Kidney tubule cell (primary cell): ENCODE measurements at places on chromosomes 5 and 9.

DNA sequence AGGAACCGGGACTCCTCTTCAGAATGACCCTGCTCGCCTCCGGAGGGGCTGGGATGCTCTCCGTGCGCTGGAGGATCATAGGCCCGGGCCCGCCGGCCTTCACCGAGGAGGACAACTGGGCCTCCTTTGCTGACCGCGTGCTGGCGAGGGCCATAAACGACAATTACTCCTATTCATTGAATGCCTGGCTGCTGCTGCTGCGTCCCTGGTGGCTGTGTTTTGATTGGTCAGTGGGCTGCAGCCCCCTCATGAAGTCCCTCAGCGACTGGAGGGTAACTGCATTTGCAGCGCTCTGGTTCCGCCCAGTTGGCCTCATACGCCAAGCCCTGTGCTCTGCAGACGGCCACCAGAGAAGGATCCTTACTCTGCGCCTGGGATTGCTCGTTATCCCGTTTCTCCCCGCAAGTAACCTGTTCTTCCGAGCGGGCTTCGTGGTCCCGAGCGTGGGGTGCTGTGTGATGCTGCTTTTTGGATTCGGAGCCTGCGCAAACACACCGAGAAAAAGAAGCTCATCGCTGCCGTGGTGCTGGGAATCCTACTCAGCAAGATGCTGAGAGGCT lies 16.6 kb downstream of the OR2V1 start:
- no peak for DNase-seq

GRCh38 chr5:94103514-94104245 lies 362.3 kb upstream of the POU5F2 start:
- no peak for DNase-seq

GRCh38 chr5:1190837-1191239 lies 10.6 kb upstream of the SLC6A19 start:
- DNase-seq = no peak

- no peak for DNase-seq
Observed at GRCh38 chr5:96112123-96112670, 150.5 kb upstream of the ELL2 start.

- peak; percentile 37 for DNase-seq
Observed at GRCh38 chr9:31519011-31519410, 865.4 kb upstream of the ACO1 start.

DNA sequence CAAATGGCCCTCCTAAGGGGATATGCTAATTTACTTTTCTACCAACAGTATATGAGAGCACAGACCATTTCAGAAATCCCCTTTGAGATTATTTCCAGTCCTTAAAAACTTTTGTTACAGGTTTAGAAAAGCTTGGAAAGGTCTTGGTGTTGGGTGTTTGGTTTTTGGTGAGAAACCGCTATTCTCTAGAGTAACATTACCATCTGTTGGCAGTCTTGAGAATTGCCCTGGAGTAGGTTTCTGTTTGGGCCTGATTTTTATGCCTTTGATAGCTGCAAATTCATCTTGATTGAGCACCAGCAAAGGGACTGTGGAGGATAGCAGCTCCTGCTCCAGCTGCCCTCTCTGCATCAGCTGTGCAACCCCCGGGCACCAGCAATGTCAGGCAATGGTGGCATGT lies 8.0 kb downstream of the NUDT2 start:
- DNase-seq = no peak

DNA sequence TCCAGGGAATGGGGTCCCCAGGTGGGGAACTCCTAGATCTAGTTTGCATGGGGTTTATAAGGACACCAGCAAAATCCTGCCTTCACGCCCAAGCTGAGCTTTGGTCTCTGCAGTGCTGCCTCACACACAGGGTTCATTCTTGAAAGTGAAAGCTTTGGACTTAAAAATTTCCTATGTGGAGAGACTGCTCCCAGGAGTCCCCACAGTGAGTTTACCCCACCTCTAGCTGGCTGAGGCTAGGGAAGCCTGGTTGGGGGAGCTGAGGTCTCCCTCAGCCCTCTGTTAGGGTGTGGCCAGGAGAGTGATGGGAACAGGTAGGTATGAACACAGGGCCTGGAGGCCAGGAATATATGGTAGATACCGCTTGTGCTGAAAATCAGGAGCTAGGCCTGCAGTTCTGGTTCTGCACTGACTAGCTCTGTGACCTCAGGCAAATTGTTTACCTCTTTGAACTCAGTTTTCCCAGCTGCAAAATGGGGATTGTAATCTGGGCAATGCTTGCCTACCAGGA lies 41.5 kb upstream of the LARP1 start:
- peak; percentile 29 for DNase-seq

GRCh38 chr5:155260798-155261197 lies 247.2 kb downstream of the KIF4B start:
- DNase-seq = peak; percentile 13

DNA sequence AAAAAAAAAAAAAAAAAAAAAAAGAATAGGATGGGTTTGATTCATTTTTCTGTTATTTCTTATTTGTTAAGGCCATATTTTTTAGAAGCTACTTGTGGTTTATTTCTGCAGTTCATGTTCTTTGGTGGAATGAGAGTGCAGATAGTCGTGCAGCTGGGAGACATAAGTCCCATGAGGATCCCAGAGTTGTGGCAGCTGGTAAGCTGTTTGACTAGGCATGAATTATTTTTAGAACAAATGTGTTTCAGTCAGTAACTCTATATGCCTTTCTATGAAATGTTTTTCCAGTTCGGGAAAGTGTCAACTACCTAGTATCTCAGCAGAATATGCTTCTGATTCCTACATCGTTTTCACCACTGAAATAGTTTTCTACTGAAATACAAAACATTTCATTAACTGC lies 5.0 kb upstream of the NIPSNAP3B start:
- DNase-seq = no peak

DNA sequence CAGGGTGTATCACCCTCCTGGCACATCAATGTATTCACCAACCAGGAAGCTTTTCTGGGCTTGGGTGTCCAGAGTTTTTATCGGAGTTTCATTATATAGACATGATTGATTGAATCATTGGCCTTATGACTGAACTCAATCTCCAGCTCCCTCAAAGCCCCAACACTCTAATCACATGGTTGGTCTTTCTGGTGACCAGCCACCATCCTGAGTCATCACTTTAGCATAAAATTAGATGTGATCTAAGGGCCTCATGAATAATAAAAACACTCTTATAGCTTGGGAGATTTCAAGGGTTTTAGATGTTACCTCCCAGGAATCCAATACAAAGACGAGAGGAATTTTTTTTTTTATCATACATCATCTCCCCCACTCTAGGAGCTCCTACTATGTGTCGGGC lies 7.7 kb upstream of the PBX3 start:
- peak; percentile 19 for DNase-seq

DNA sequence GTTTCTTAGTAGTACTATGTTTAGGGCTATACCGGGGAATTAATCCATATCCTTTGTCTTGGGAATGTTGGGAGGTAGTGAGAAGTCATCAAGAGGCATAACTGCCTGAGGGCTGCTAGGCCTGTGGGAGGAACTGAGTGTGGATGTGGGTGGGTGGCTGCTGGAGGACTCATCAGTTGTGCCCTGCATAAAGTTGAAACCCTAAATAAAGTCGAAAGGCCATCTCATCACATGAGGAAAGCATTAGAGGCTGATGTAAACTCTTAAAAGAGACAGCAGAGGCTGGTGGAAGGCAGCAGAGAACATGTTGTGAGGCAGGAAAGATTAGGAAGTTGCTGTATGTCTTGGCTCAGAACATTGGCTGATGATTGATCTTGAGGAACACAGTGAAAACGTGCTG lies 143.8 kb downstream of the MAST4 start:
- DNase-seq = no peak

- no peak for DNase-seq
Observed at GRCh38 chr5:151585970-151586369, 5.2 kb downstream of the FAT2 start.

DNA sequence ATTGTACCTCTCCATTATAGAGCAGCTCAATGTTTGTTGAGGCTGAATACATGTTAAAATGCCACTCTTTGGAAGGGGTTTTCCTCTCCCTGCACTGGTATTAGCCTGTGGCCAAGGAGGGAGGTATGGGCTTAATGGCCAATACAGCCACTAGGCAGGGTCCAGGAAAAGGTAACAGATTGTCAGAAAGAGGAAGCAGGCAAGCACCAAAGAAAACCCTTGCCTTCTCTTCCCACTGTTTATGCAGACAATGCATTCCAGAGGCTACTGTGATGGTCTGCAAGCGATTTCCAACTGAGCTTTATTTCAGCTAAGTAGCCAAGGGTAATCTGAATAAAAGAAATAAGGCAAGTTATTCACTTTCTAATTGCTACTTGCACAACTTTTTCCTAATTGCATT lies 95.3 kb upstream of the SLC27A6 start:
- no peak for DNase-seq

GRCh38 chr9:34963552-34963951 lies 5.5 kb downstream of the PHF24 start:
- DNase-seq = no peak

DNA sequence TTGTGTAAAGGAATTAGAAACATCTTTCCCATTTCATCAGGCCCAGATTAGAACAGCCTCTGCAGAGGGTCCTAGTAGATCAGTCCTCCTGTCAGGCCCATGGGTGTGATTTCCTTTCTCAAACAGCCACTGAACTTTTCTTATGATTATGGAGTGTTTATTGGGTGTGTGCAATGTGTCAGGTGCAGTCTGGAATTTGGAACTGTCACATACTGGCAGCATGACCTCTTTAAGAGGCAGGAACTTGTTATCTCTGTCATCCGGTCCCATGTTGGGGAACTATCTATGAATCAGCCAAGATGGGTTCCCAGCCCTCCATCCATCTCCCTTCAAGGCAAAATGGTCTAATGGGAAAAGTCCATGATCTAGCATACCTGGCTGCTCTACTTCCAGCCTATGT lies 11.6 kb upstream of the MEGF9 start:
- DNase-seq = no peak

DNA sequence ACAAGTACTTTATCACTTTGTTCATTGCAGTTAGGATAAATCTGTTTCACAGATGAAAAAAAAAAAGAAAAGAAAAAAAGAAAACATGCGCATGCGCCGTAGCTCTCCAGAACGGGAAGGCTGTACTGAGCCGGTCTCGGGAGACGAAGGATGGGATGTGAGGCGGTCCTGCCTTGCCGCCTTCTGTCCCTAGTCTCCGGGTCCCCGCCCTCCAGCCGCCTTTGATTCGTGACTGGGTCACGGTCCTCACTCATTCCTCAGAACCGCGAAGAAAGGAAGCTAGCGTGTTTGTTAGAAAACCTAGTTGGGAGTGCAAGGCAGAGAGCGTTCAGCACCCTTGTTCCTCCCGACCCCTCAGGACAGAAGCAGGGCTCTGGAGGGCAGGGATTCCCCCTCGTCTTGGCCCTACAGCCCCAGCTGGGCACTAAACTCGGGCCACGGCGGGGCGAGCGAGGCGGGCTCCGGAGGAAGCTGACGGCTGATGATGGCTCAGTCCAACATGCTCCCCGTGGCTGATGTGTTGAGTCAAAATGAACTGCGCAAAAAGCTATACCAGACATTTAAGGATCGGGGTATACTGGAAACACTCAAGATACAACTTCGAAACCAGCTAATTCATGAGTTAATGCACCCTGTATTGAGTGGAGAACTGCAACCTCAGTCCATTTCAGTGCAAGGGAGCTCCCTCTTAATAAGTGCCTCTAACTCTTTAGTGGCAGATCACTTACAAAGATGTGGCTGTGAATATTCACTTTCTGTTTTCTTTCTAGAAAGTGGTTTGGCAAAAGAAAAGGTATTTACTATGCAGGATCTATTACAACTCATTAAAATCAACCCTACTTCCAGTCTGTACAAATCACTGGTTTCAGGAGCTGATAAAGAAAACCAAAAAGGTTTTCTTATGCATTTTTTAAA lies 40.0 kb downstream of the CPLANE1 start:
- no peak for DNase-seq

GRCh38 chr9:16198996-16199395 lies 646.2 kb downstream of the CCDC171 start:
- DNase-seq = no peak

- DNase-seq = no peak
Observed at GRCh38 chr9:22169727-22170503, 160.8 kb upstream of the CDKN2B start.

DNA sequence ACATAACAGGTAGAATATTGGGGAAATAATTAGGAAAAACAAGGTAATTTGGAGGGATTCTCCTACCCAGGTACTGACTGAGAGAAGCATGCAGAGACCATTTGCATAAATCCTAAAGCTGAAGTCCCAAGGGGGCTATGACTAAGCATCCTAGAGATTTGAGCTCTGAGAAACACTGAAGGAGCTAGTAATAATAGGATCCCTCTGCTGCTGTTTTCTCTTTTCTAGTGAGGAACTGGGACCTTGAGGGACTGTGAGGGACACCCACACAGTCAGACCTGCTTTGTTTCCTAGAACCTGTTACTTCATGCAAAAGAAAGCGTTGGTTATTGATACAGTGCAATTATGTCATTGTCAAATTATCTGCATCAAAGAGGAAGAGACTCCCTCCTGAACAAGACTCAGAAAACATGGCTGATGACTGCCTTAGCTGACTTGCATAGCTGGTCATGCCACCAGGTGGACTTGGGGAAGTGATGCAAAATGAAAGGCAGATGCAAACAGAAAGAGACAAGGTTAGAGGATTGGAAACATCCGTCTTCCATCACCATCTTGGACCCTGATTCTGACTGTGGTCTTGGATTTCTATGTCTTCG lies 335.4 kb downstream of the NTRK2 start:
- no peak for DNase-seq

GRCh38 chr5:146890731-146891440 lies 12.3 kb upstream of the PPP2R2B start:
- peak; percentile 54 for DNase-seq

DNA sequence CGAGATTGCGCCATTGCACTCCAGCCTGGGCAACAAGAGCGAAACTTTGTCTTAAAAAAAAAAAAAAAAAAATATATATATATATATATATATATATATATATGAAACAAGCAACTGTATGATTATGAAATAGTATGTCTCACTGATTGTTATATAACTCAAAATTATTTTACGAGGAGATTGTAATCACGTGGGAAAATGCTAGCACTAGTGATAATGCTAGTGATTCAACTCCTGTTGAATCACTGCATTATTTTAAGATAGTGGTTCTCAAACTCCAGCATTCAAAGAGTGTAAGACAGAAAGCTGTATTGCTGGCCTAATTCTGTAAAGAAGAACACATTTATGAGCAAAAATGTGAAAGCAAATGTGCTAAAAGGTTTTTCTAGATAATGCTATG lies 12.4 kb upstream of the PTPN3 start:
- DNase-seq = no peak

DNA sequence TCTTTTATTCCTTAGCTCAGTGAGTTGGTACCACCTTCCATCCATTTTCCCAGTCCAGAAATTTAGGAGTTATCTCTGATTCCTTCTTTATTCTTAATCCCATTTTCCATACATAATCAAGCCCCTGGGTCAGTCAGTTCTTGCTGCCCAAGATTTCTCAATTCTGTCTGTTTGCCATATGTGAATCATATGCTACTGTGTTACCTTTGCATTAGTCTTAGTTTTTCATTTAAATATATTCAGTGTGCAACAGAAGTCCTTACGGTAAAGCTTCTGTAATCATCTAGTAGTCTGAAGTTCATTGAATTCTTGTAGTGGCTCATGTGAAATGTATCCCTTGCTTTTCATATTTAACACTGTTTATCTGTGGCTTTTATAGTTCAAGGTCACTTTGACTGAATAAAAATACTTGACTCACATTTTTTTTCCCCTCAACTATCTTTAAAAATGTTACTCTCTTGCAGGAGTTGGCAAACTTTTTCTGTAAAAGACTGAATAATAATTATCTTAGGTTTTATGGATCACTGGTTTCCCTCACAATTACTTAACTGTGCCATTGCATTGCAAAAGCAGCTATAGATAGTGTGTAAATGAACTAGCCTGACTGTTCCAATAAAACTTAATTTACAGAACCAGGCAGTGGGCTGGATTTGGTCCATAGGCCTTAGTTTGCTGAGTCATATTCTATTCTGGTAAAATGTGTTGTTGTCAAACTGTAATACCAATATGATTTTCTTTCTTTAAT lies 6.9 kb downstream of the KIAA1958 start:
- peak; percentile 29 for DNase-seq
